Amniotic epithelial cell (primary cell): ENCODE measurements at places on chromosomes 16 and 17.

GRCh38 chr16:4052096-4052495 lies 64.1 kb downstream of the ADCY9 start:
- no peak for DNase-seq

DNA sequence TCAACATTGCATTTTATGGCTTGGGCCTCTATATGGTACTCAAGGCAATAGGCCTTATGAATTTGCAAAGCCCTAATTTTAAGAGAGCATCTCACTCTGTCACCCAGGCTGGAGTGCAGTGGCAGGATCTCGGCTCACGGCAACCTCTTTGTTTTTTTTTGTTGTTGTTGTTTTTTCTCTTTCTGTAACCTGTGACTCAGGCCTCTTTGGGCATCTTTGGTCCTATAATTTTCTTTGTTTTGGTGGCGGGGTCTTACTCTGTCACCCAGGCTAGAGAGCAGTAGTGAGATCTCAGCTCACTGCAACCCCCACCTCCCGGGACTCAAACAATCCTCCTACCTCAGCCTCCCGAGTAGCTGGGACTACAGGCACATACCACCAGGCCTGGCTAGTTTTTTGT lies 21.8 kb upstream of the HERPUD1 start:
- DNase-seq = no peak

- DNase-seq = peak; percentile 78
These were observed 323.1 kb downstream of the FOXL1 start for GRCh38 chr16:86901483-86901882.

- peak; percentile 71 for DNase-seq
These were observed 45.2 kb upstream of the STAC2 start for GRCh38 chr17:39270923-39271322.

GRCh38 chr17:42270170-42270535 lies 6.0 kb downstream of the STAT5B start:
- DNase-seq = peak; percentile 65

- no peak for DNase-seq
These were observed 15.0 kb downstream of the SLC46A1 start for GRCh38 chr17:28390984-28391383.

DNA sequence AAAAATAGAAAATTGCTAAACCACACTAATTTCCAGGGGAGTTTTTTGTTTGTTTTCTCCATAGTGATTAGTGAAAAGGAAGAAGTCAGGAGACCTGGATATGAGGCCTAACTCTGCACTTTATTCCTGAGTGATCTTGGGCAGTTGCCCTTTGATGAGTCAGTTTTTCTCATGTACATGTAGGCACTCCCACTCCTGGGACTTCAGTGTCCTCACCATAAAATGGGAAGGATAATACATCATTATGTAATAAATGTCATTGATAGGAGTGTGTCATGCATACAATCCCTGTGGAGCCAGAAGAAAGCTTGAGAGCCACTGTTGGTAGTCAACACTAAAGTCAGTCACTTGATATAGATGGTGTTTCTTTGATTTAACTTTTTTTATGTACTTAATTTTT lies 32.5 kb downstream of the WIPF2 start:
- peak; percentile 90 for DNase-seq

DNA sequence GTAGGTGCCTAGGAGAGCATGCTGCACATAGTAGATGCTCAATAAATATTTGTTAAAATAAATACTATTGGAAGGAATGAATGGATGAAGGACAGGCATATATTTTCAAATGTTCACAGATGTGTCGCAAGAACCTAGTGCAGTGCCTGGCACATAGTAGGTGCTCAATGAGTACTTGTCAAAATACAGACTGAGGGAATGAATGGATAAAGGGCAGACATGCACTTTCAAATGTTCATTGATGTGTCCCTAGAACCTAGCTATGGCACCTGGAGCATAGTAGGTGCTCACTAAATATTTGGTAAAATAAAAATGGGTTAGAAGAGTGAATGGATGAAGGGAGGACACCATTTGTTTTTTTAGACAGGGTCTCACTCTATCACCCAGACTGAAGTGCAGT lies 26.1 kb downstream of the XYLT1 start:
- DNase-seq = no peak

DNA sequence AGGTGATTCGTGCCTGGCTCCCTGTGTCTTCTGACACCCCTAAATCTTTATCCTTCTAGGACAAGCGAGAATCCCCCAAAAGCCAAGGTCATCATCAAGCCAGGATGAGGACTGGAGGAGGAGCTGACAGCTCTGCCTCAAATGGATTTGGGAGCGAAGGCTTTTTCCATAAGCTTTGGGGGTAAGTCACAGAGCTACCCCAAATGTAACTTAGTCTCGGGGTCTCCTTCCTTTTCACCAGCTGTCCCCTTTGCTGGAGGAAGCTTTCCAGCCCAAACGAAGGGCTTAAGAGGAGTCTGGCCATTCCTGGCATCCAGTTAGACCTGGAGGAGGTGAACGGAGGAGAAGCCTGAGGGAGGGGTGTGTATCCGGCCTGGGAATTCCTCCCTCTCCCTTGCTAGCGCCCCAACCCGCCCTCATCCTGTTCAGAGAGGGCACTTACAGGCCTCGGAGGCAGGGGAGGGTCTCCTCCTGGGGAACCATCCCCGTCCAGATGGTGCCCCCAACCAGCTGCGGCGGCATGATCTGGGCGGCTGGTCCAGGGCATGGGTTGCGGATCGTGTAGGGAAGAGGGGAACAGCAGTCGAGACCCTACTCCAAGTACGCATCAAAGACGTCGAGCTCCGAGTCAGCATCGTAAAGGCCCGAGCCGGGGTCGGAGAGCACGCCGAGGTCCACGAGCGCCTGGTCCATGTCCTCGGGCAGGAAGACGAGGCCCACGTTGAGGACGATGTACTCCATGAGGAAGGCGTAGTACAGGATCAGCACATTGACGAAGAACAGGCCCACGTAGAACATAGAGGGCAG lies 938 bp downstream of the DEXI start:
- DNase-seq = no peak

DNA sequence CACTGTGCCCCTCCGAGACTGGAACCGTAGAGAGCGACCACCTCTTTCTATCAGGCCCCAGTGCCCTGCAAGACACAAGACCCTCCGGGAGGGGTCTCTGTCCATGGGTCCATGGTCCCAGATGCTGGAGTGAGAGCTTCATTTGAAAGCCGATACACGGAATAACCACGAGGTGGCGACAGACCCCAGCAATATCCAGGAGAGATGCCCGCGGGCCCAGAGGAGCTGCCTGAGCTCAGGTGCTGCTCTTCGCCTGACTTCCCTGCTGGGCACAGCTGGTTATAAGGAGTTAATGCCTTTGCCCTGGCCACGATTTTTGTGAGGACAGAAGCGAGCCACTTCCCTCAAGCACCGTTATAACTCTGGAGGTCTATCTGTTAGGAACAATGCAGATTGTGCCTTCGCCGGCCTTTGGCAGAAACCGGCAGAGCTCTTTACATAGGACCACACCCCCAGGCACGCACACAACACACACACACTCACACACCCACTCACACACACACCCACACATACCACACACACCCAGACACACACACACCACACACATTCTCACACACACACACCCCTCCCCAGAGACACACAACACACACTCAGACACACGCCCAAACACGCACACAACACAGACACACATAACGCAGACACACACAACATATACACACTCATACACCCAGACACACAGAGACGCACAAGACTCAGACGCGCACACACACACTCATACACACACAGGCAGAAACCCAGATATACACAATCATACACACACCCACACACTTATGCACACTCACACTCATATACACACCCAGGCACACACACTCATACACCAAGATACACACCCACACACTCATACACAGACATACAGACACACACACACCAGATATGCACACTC lies 436.4 kb downstream of the SOX9 start:
- DNase-seq = peak; percentile 39

DNA sequence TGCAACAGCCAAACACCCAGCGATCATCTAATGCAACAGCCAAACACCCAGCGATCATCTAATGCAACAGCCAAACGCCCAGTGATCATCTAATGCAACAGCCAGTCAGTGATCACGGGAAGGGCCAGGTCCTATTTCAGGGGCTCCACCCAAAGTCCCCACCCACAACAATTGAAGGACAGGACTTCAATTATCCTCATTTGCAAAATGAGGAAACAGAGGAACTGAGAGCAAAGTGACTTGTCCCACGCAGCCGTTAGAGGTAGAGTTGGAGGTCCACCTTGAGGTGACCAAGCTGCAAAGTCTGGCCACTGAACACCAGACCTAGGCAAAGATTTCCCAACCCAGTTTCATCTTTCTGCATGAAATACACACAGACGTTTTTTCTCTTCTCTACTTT lies 3.7 kb downstream of the ZG16B start:
- no peak for DNase-seq

GRCh38 chr17:6797718-6798351 lies 21.8 kb downstream of the FBXO39 start:
- DNase-seq = no peak

- DNase-seq = no peak
These were observed 43.4 kb downstream of the KCNJ12 start for GRCh38 chr17:21419299-21420239.

DNA sequence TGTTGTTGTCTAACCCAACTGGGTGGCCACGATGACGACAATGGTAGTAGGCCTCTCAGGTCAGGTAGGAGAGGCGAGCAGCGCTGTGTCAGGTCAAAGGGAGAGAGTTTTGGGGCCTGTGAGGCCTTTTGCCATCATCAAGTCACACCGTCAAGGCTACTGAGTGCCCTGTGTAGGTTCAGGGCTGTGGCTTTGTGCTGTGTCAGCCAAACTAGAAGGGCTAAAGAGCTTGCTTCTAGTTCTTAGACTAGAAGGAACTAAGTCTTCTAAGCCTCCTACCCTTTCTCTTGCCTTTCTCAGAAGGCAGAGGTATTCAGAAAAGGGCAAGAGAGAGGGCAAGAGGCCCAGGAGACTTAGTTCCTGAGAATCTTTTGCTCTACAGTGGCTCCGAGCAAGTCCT lies 25.0 kb upstream of the EFCAB13 start:
- DNase-seq = no peak

- DNase-seq = no peak
These were observed 47.5 kb downstream of the BAIAP2 start for GRCh38 chr17:81082177-81083073.

- DNase-seq = peak; percentile 83
These were observed 6.9 kb downstream of the MYCBPAP start for GRCh38 chr17:50514936-50515702.

DNA sequence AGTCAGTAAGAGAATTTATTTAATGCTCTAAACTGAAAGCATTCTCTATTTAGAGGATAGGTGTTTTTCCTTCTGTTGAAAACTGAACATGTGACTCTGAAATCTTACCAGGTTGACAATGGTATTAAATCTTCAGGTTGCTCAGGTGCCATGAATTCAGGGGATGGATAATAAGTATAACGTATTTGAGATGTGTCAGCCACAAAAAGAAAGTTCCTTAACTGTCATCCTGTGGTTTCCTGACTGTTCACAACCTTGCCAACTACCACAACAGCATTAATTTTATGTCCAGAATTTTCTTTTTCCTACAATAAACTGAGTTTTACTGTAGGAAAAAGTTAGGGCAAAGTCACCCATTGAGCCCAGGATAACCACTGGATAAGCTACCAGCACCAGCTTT lies 243.3 kb upstream of the PSMD7 start:
- DNase-seq = no peak

DNA sequence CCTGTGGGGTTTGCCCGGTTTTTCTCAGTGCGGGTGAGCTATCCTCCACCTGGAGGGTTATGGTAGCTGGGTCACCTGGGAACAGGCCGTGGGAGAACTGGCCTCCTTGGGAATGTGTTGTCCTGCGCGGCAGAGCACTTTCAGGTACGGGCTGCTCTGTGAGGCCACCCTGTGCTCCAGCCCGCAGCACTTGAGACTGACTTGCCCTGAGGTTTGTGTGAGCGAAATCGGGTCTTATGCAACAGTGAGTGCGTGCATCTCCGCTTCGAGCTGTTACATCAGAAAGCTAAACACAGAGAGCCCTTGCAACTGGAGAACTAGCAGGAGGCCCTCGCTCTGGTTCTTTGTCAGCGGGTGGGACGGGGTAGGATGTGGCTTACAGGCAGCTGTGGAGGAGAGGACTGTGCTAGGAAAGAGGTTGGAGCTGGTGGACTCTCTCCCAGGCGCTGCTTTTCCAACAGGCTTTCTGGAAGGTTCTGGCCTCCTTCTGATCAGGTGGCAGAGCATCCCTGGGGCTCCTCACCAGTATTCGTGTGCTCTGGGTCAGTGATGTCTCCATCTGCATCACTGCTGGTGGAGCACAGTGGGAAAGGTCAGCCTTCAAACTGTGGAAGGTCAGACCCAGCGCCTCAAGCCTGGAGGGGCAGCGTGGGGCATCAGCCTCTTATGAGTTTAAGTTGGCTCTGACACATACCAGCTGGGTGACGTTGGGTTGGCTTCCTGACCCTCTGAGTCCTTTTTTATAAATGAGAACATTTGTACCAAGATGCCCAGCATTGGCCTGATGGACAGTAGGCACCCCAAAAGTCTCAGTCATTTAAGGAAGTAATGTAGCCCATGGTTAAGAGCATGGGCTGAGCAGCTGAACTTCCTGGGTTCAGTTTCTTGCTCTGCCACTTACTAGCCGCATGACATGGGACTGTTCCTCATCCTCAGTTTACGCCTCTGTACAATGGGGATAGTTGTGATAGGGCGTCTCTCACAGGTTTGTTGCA lies 76.3 kb downstream of the KSR1 start:
- DNase-seq = peak; percentile 98

DNA sequence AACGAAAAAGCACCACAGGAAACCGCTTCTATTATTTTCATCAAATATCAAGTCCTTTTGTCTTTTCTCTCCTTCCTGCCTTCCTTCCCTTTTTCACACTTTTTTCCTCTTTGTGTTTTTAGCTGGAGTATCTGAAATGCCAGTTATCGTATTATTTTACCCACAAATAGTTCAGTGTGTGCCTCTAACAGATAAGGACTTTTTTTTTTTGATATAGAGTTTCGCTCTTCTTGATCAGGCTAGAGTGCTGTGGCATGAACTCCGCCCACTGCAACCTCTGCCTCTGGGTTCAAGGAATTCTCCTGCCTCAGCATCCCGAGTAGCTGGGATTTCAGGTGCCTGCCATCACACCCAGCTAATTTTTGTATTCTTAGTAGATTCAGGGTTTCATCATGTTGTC lies 10.7 kb downstream of the DNAAF1 start:
- no peak for DNase-seq

- DNase-seq = no peak
These were observed 232.2 kb downstream of the MAP2K6 start for GRCh38 chr17:69646729-69647128.

DNA sequence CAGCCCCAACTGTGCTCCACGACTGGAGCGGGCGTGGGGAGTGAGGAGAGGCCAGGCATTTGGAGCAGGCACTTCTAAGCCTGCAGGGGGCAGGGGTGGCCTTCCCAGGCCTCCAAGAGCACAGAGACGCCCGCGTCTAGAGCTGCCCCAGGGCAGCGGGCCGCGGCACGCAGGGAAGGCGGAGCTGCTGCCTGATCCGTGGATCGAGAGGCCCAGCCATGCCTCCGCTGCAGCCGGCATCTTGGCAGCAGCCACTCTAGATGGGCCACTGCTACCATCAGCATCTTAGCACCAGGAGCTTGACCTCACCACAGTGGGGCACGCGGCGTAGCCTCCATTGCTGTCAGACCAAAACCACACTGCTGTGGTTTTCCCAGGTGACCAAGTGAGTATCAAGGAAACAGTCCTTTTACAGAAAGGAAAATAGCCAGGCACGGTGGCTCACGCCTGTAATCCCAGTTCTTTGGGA lies 20.4 kb upstream of the WDR45B start:
- peak; percentile 67 for DNase-seq

GRCh38 chr16:69397821-69398521 lies 12.2 kb upstream of the TERF2 start:
- peak; percentile 84 for DNase-seq
